Thyroid gland (tissue), 4 donors: ENCODE measurements at places on chromosomes 3 and 15.

DNA sequence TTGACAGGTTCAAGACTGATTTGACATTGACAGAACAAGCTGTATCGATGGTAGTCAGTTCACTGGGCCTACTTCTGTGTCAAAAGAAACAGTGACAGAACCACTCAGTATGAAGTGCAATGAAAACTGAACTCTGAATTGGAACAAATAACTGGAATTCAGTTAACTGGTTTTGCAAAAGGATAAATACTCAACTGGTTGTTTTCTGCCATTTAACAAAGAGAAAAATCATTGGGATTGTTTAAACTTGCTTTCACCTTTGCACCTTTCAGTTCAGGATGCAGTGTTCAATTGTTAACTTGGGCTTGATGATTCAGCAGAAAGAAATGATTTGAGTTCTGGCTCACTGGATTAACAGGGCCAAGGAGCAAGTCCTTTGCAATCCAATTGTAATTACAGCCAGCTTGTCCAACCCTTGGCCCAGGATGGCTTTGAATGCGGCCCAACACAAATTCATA, 4.9 kb downstream of the BTD start:
- peak; percentile 47 for DNase-seq

- no peak for DNase-seq
Observed at GRCh38 chr3:47870156-47870555, 67.2 kb downstream of the DHX30 start.

DNA sequence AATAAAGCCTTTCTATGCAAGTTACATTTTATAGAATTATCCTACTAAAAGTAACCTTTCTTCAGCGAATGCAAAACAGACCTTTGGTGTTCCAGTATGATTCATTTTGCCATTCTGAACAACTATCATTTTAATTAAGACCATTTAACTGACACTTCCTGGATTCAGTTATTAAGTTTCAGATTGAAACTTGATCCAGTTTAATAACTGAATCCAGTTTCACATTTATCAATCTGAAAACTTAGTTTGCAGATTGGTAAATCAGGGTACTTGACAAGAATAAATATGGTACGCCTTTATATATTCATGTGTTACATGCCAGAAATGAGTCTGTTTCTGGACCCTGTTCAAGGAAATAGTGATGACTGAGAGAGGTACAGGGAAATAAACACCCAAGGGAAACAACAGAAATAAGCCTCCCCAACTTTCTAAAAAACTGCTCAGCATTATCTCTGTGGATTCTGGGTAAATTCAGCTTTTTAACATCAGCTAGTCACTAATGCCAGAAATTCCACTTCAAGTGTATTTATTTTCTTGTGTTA, 23.3 kb upstream of the NFKBIZ start:
- DNase-seq = no peak

GRCh38 chr3:78496501-78496900, 1271.3 kb downstream of the ROBO1 start:
- DNase-seq = no peak

GRCh38 chr15:87591582-87591981, 665.0 kb downstream of the NTRK3 start:
- DNase-seq = no peak

DNA sequence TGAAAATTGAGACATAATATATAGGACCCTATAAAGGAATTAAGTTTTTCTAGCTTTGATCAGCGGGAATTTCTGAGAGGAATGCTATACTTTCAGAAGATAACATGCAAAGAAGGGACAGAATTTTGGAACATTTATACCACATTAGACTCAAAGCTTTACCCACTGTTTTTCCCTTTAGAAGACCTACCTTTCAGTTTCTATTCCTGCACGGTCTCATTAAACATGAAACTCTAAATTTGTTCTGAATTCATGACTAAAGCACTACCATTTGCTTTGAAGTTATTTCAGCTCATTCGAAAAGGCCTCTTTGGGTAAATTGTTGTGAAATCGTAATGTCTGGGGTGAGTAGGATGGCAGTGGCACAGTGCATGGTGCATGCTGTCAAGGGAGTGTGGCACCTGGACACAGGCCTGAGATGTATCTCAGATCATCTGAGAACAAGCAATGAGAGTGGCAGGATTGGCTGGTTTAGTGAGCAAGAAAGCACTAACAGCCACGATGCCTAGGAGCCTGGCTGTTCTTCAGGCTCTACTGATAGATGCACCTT, 42.5 kb downstream of the CHCHD4 start:
- DNase-seq = no peak

DNA sequence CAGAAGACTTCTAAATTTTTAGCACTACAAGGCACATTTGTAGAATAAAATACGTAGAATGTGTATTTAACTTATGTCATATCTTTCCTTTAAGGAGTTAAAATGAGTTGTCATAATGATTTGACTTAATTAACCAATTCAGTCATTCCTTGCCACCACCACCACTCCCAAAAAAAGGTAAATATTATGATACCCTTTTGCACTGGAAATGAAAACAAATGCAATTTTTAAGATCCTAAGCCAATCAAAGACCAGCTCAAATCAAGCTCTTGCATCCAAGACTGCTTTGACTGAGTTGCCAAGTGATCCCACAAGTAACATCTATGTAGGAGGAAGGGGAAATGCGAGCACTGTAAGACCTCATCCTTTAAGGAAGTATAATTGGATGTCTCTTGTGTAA, 426.6 kb upstream of the ATP11B start:
- no peak for DNase-seq

DNA sequence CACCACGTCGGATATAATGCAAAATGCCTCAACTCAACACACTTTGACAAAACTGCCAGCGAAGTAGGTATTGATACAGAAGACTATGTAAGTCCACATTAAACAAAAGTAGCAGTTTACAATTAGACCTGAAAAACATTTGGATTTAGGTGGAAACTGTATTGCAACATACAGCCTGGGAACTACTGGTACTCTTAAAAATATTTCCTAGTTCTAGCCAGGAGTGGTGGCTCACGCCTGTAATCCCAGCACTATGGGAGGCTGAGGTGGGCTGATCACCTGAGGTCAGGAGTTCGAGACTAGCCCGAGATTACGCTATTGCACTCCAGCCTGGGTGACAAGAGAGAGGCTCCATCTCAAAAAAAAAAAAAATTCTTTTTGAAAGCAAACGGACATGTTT, 246.2 kb downstream of the ZBTB20 start:
- DNase-seq = no peak

- no peak for DNase-seq
Observed at GRCh38 chr3:189632242-189632641, 1.1 kb downstream of the TP63 start.

- no peak for DNase-seq
Observed at GRCh38 chr3:50696276-50696675, 21.5 kb downstream of the DOCK3 start.

DNA sequence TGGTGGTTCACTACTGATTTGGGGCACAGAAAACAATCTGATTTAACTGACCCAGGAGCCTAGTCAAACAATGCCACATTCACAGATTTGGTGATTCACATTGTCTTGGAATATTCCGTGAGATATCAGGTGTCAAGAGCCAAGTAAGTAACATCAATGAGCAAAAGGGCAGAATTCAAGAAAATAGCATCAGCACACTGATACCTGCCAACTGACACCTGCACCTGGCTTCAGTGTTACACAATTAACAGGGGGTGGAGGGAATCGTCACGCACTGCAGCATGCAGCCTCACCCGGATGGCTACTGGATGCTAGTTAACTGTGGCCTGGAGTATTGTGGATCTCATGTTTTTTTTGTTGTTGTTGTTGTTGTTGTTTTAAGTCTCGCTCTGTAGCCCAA, 17.6 kb downstream of the CCNL1 start:
- no peak for DNase-seq

GRCh38 chr15:84734794-84735479, 13.5 kb upstream of the ZNF592 start:
- peak; percentile 80 for DNase-seq

DNA sequence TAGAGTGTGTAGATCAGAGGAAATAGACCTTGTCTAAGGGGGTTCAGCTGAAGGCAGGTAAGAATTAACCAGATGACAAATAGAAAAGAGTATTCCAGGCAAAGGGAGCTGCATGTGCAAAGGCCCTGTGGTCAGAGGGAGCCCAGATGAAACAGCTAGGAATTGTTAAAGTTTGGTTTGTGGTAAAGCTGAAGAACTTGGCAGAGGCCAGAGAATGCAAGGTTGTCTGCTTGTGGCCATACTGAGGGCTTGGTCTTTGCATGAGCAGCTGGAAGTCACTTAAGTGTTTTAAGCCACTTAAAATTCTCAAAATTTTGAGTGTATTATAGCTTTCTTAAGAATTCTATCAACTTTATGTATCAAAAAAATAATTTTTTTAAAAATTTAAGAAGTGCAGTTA, 116.5 kb downstream of the NEK10 start:
- no peak for DNase-seq
